ENCODE measurements at places on chromosomes 5 and 9. TPM values are rescaled to one million over a fixed set of nuclear protein-coding genes. Genes with fewer than 3 reads are reported as not detected.
A peak's percentile ranks its signal among the peaks of the same experiment; 100 is the strongest.

Gene BDP1
- total RNA-seq = 38.7 TPM

DNA sequence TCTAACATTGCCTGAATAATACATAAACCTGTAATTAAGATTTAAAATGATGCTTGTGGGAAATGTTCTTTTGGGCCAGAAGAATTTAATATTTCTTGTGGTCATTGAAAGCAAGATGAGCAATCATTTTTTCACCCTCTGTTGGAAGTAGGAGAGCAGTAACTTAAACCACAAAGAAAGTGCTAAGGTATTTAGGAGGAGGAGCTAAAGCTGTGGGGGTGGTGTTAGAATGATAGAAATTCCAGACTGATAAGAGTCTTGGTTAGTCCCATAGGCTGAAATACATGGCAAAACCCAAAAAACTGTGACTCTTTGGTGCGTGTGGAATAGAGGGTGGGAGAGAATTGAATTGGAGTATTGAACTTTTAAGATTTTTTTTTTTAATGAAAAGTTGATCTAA lies 247.0 kb downstream of the YTHDC2 start:
- H3K4me3 ChIP-seq = no peak overlapping the region
- no peak for DNase-seq
- peaks cover 16% of the 10 kb centered on the region for H3K27me3 ChIP-seq
- peaks cover 3% of the 10 kb centered on the region for H3K4me1 ChIP-seq
- H3K27ac ChIP-seq = no peak overlapping the region
- H3K36me3 ChIP-seq = no peaks in the 10 kb centered on the region

DNA sequence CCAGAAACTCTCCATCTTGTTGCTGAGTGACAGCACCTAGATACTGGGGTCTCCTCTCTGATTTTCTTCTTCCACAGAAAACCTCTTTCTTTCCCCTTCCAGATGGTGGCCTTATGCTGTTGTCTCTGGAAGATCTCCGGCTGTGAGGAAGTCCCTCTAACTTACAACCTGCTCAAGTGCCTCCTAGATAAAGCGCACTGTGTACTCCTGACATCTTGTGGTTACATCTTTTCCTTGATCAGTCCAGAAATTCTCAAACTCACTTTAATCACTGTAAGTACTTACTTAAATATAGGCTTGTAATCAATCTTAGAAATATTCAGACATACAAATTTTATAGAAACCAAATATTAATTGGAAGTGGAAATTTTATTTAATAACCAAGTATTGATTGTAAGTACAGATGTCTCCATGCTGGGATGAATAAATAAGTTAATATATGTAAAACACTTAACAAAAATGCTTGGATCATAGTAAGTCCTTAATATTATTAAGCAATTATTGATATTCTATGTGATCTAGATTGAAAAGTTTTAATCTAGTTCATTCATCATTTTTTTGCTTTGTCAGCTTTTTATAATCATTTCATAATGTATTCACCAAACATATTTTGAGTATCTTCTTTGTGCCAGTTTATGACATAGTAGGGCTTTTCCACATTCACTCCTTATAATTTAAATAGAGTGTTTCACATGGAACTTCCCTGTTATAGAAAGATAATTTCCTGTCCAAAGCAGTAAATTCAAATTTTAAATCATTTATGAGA lies 1381.4 kb upstream of the CDH6 start:
- no peak overlapping the region for H3K27ac ChIP-seq
- no peaks in the 10 kb centered on the region for H3K36me3 ChIP-seq
- no peaks in the 10 kb centered on the region for H3K4me1 ChIP-seq
- H3K4me3 ChIP-seq = no peak overlapping the region

DNA sequence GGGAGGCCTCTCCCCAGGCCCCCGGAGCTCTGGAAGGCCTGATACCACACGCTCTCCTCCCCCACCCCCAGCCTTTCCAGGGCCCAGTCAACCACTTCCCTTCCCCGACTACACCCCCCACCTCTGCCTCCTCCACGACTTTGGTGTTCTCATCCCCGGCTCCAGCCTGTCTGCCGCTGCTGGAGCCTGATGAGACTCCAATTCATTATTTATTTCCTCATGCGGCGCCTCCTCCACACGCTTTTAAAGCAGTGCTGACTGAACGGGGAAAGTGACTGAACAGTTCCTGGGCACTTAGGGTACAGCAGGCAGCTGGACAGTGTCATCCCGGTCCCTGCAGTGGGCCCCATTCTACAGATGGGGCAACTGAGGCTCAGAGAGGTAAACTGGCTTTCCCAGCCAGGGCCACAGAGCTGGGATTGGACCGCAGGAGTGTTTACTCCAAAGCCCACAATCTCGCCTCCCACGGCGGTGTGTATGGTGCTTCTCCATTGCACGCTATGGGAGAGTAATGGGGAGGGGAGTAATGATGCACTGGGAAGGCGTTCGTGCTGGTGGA lies 15.9 kb upstream of the RPL26L1 start:
- H3K27me3 ChIP-seq = no peaks in the 10 kb centered on the region
- peaks cover 9% of the 10 kb centered on the region for H3K4me1 ChIP-seq
- H3K27ac ChIP-seq = no peak overlapping the region
- H3K4me3 ChIP-seq = no peak overlapping the region
- no peaks in the 10 kb centered on the region for H3K36me3 ChIP-seq

DNA sequence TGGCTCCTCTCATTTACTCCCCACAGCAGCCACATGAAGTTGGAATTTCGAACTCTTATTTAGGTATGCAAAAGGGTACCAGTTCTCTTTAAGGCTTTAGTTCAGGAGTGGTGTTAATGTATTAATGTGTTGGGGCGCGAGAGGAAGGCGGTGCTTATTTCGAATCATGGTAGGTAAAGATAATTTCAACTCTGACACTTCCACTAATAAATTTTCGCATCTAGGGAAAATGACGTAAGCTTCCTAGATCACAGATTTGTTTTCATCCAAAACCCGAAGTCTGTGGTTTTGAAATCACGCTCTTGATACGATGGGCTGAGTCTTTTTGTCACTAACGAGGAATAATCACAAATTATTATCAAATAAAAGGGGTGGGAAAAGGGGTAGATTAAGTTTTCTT lies 681 bp downstream of the PPWD1 start:
- peak overlapping the region; percentile 100 for H3K27ac ChIP-seq
- H3K27me3 ChIP-seq = no peaks in the 10 kb centered on the region
- peak overlapping the region; percentile 100 for H3K4me3 ChIP-seq
- H3K36me3 ChIP-seq = peaks cover 3% of the 10 kb centered on the region
- DNase-seq = no peak

DNA sequence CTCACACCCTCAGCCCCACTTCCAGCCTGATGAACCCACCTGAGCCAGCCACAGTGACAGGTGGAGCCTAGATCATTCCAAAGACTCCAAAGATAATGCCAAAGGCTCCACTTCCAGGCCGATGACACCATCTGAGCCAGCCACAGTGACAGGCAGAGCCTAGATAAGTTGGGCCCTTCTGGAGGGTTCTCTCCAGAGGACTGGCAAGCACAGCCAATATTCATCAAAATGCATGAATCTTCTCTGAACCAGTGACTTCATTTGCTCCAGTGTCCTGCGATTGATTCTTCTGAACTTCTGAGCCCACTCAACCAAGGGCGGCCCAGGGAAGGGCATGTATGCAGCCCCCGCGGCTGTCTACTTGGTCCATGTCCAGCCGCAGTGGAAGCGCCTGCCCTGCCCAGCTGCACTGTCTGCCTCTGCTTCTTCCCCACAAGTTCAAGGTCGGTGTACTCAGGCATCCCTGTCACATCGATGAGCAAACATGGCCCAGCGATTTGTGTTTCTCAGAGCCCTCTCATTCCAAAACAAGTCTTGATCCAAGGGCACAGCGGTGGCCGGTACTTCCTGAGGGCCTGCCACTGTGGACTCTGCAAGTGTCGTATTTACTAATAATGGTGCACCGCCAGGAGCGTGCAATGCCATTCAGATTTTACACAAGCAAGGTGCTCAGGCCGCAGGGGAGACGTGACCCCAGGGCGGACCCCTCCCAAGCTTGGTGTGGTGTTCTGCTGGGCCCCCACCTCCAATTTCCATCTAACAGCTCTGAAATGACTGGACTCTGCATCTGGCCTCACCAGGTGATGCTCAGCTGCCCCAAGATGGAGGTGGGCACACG lies 107.0 kb downstream of the VAV2 start:
- H3K36me3 ChIP-seq = no peaks in the 10 kb centered on the region
- DNase-seq = no peak
- no peaks in the 10 kb centered on the region for H3K27me3 ChIP-seq
- no peak overlapping the region for H3K4me3 ChIP-seq
- no peak overlapping the region for H3K27ac ChIP-seq
- no peaks in the 10 kb centered on the region for H3K4me1 ChIP-seq

Gene PLEKHG4B
- 0.55 TPM for total RNA-seq

DNA sequence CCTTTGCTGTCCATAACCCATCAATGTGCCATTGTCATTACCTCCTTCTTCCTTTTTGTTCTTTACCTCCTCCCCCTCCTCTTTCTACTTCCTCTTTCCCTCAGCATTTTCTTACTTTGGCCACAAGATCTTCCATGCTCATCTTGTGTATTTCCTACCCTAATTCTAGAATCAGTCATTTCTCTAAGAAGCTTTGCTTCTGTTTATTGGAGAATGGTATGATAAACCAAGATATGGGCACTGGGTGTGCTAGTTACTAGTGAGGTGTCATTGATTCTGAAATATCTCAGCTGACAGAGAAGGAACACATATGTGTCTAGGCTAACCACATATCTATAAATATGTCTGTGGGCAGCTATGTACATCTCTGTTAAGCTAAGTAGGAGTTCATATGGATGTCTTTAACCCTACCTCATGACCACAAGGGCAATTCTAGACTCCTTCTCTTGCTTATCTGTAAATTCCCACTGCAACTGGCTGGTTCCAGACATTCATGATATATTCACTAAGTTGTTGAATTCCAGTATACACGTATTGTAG lies 2051.3 kb upstream of the CDH9 start:
- DNase-seq = no peak
- no peak overlapping the region for H3K4me3 ChIP-seq
- no peak overlapping the region for H3K27ac ChIP-seq
- no peaks in the 10 kb centered on the region for H3K36me3 ChIP-seq
- no peaks in the 10 kb centered on the region for H3K4me1 ChIP-seq
- no peaks in the 10 kb centered on the region for H3K27me3 ChIP-seq

DNA sequence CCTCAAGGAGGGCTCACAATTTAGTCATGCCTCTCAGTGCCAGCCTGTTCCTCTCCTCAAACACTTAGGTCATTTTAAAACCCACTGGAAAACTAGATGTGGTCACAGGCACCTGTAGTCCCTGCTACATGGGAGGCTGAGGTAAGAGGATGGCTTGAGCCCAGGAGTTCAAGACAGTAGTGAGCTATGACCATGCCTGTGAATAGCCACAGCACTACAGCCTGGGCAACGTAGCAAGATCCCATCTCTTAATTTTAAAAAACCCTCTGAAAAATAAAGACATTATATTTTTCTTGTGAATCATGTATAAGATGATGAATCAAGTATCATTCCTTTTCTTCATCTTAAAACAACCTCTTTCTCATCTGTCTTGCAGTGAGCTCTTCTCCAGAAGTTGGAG lies 45.8 kb downstream of the KLF4 start:
- H3K27me3 ChIP-seq = peaks cover 6% of the 10 kb centered on the region
- no peak overlapping the region for H3K27ac ChIP-seq
- no peaks in the 10 kb centered on the region for H3K36me3 ChIP-seq
- H3K4me3 ChIP-seq = no peak overlapping the region
- H3K4me1 ChIP-seq = no peaks in the 10 kb centered on the region
